Osteocyte (in vitro differentiated cells): ENCODE measurements at places on chromosomes 7 and 10. TPM values are rescaled to one million over a fixed set of nuclear protein-coding genes. Genes with fewer than 3 reads are reported as not detected.

GRCh38 chr7:44631458-44632115 lies 25.2 kb downstream of the OGDH start:
- no peaks in the 10 kb centered on the region for H3K27me3 ChIP-seq
- H3K27ac ChIP-seq, result peak overlapping the region; percentile 90
- no peak for DNase-seq
- H3K36me3 ChIP-seq, result peaks cover 8% of the 10 kb centered on the region
- H3K4me1 ChIP-seq, result peaks cover 47% of the 10 kb centered on the region

GRCh38 chr10:80687476-80687789 lies 149.7 kb downstream of the SH2D4B start:
- H3K27me3 ChIP-seq, result peaks cover 9% of the 10 kb centered on the region
- peak; percentile 10 for DNase-seq
- H3K27ac ChIP-seq, result no peak overlapping the region
- H3K36me3 ChIP-seq, result no peaks in the 10 kb centered on the region

DNA sequence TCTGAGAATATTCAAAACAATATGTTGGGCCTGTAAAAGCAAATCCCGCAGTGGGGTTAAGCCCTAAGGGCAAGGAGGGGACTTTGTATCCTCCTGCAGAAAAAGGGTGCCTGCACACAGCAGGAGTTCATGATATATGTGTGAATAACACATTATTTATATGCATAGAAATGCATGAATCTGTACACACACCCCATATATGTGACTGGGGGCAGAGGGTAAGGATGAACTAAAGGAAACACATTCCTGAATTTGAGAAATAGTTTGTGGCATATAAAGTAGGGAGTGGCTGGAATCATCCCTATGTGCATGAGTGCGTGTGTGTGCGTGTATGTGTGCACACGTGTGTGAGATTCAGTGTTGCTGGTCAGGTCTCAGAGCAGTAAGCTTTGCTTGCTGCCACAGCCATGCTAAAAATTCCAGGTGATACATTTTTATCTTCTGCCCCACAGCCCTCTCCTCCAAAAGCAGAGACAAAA lies 18.9 kb downstream of the ENO4 start:
- H3K4me1 ChIP-seq, result no peaks in the 10 kb centered on the region
- DNase-seq, result no peak
- H3K4me3 ChIP-seq, result no peak overlapping the region

DNA sequence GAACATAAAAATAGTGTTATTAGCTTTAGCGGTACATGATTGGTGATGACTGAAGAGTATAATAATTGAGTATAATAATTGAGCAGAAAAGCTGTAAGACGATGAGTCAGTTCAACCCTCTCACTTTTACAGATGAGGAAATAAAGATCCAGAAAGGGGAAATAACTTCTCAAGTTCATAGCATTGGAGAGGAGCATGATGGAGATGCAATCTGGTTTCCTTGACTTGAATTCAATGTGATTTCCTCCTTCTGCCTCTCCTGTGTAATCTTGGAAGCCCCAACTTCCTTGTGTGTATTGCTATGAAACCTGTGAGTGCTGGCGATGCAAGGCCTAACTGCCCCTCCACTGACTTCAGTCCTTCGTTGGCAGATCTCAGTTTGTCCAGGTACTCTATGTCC lies 265.1 kb downstream of the LRMDA start:
- peaks cover 23% of the 10 kb centered on the region for H3K27me3 ChIP-seq

The EMX2 gene
- total RNA-seq, result 3.0 TPM in 2 replicates

- no peak overlapping the region for H3K27ac ChIP-seq
- no peak overlapping the region for H3K4me3 ChIP-seq
- peaks cover 3% of the 10 kb centered on the region for H3K36me3 ChIP-seq
These were observed 780 bp downstream of the CYP3A5 start for GRCh38 chr7:99679032-99679399.

DNA sequence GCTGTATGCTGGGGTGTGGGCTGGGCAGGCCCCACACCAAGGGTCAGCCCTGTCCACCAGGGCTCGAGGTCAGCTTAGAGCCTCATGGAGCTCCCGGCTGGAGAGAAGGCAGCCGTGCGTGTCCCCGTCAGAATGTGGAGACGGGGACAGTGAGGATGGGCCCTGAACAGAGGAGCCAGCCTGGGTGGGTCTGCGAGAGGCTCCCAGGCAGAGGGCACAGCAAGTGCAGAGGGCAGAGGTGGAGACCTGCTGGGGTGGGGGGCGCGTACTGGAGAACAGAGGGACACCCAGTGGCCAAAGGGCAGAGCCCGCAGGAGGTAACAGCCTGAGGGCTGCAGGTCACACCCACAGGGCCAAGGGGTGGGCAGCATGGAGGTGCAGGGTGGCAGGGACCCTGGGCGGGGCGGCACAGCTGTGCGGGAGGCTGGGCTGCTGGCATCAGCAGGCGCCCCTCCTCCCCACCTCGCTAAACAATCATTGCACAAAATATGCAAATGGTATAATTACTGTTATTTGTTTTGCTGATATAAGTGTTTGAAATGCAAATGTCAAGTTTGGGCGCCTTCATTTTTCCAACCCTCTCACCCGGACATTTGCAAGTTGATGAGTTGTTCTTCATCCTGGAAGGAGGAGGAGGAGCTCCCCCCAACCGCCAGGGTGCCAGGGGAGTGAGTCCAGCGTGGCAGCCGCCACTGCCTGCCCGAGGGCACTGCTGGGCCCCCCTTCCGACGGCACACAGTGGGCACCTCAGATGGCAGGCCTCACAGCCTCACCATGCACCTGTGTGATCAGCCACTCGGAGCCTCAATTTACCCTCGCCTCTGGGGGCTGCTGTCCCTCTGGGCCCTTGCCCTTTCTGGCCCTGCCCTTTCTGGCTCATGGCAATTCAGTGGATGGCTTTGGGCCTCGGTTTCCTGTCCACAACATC lies 35.0 kb downstream of the ELFN1 start:
- no peaks in the 10 kb centered on the region for H3K27me3 ChIP-seq
- no peak overlapping the region for H3K4me3 ChIP-seq
- peaks cover 2% of the 10 kb centered on the region for H3K36me3 ChIP-seq
- DNase-seq, result no peak
- no peaks in the 10 kb centered on the region for H3K4me1 ChIP-seq

The GARIN1A gene
- 3.9 TPM in 2 replicates for total RNA-seq

DNA sequence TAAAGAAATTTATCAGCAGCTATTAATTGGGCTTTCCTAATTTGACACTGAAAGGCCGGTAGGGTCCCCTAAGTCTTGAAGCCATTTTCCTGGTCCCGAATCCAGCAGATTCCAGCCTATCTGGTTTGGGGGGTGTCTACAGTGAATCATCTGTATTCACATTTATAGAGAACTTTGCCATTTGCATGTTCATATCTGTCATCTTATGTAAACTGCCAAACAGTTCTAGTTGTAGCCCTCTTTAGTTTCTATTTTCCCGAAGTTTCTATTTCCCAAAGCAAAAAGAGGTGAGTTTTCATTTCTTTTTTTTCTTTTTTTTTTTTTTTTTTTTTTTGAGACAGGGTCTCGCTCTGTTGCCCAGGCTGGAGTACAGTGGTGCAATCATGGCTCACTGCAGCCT lies 47.6 kb downstream of the PAPSS2 start:
- peaks cover 2% of the 10 kb centered on the region for H3K36me3 ChIP-seq
- DNase-seq, result no peak
- H3K4me1 ChIP-seq, result no peaks in the 10 kb centered on the region
- H3K27me3 ChIP-seq, result no peaks in the 10 kb centered on the region
- H3K27ac ChIP-seq, result no peak overlapping the region

- peaks cover 23% of the 10 kb centered on the region for H3K27me3 ChIP-seq
- DNase-seq, result no peak
- no peaks in the 10 kb centered on the region for H3K36me3 ChIP-seq
- H3K4me1 ChIP-seq, result peaks cover 2% of the 10 kb centered on the region
- H3K27ac ChIP-seq, result no peak overlapping the region
These were observed 64.0 kb downstream of the CACNB2 start for GRCh38 chr10:18204039-18204835.

GRCh38 chr7:98943336-98943735 lies 65.0 kb downstream of the TRRAP start:
- no peak for DNase-seq
- H3K27ac ChIP-seq, result no peak overlapping the region
- H3K4me3 ChIP-seq, result no peak overlapping the region
- H3K4me1 ChIP-seq, result no peaks in the 10 kb centered on the region

GRCh38 chr7:20151708-20152456 lies 65.3 kb downstream of the MACC1 start:
- no peak for DNase-seq
- no peak overlapping the region for H3K27ac ChIP-seq
- no peak overlapping the region for H3K4me3 ChIP-seq

The ODAD2 gene
- 2.8 and 4.3 TPM in 2 replicates for total RNA-seq

- peaks cover 38% of the 10 kb centered on the region for H3K4me1 ChIP-seq
- H3K27ac ChIP-seq, result peak overlapping the region; percentile 88
- peak overlapping the region; percentile 83 for H3K4me3 ChIP-seq
- no peaks in the 10 kb centered on the region for H3K36me3 ChIP-seq
These were observed 1.2 kb upstream of the GDI2 start for GRCh38 chr10:5814110-5815107.

The SPDYE1 gene
- total RNA-seq, result not detected in 2 replicates

GRCh38 chr7:98168181-98168903 lies 42.9 kb upstream of the BHLHA15 start:
- no peak overlapping the region for H3K4me3 ChIP-seq
- DNase-seq, result no peak
- H3K27me3 ChIP-seq, result no peaks in the 10 kb centered on the region
- H3K4me1 ChIP-seq, result peaks cover 1% of the 10 kb centered on the region
- H3K27ac ChIP-seq, result no peak overlapping the region
- peaks cover 6% of the 10 kb centered on the region for H3K36me3 ChIP-seq

The HGF gene
- 13.9 and 16.0 TPM in 2 replicates for total RNA-seq

DNA sequence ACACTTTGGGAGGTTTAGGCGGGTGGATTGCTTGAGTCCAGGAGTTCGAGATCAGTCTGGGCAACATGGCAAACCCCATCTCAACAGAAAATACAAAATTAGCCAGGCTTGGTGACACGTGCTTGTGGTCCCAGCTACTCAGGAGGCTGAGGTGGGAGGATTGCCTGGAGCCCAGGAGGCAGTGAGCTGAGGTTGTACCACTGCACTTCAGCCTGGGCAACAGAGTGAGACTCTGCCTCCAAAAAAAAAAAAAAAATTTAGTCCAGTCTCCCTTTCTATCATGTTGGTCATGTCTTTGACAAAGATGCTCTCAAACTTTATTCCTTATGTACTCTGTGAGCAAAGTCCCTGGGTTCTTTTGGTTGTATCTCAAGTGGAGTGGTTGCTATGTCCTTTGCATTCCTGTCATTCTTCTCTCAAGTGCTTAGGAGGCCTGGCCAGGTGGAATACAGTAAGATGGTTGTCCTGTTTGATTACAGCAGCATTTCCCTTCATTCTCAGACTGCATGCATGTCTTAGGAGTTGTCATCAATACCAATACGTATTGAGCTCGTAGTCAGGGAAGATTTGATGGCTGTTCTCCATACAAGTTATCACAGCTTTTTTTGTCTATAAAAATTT lies 85.7 kb downstream of the MMRN2 start:
- H3K27ac ChIP-seq, result no peak overlapping the region
- no peak for DNase-seq
- H3K36me3 ChIP-seq, result peaks cover 11% of the 10 kb centered on the region
- H3K27me3 ChIP-seq, result no peaks in the 10 kb centered on the region

- DNase-seq, result no peak
- H3K36me3 ChIP-seq, result no peaks in the 10 kb centered on the region
- H3K27ac ChIP-seq, result no peak overlapping the region
- H3K4me1 ChIP-seq, result no peaks in the 10 kb centered on the region
- H3K27me3 ChIP-seq, result peaks cover 31% of the 10 kb centered on the region
These were observed 38.8 kb downstream of the CCNJ start for GRCh38 chr10:96082153-96082552.

DNA sequence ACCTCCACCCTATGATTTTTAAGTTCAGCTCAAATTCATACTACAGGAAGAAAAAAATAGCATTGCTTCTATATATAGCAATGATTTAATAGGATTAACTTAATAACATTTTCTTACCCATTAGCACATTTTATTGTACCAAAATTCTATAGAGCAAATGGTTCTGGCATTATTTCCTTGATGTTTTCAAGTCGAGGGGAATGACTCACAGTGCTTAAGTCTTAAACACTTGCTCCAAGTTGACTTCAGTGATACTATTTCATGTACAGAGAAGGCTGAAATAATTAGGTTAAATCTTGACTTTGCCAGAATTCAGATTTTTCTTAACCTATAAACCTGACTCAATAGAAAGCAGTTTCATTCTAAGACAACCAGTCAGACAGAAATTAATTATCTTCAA lies 1133.8 kb downstream of the SORCS3 start:
- no peaks in the 10 kb centered on the region for H3K36me3 ChIP-seq
- DNase-seq, result no peak
- no peaks in the 10 kb centered on the region for H3K4me1 ChIP-seq
- no peaks in the 10 kb centered on the region for H3K27me3 ChIP-seq
- no peak overlapping the region for H3K27ac ChIP-seq
- H3K4me3 ChIP-seq, result no peak overlapping the region

The STAG3 gene
- total RNA-seq, result 1.0 and 1.5 TPM in 2 replicates

DNA sequence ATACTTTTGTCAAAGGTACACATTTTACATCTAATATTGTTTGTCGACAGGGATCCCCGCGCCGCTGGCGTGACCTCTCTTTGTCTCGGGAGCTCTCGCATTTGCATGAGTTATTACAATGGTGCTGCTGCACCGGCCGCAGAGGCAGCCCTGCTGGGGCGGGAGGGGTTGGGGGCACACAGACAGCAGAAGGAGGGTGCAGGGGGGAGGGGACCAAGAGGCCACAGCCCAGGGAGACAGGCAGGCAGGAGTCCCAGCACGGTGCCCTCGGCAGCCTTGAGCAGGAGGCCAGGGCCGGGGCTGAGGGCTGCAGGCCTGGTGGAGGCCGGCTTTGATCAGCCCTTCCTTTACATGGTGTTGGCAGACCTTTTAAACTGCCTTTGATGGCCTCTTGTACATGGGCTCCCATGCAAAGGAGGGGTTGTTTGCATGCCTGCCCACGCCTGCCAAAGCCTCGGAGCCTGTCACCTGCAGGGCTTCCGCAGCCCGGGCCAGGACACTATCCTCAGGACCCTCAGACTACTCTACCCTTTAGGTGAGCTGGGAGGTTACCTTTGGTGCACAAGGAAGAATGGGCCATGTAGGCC lies 95.5 kb downstream of the EBF3 start:
- H3K27me3 ChIP-seq, result no peaks in the 10 kb centered on the region
- no peaks in the 10 kb centered on the region for H3K36me3 ChIP-seq
- H3K27ac ChIP-seq, result no peak overlapping the region
- no peak for DNase-seq

DNA sequence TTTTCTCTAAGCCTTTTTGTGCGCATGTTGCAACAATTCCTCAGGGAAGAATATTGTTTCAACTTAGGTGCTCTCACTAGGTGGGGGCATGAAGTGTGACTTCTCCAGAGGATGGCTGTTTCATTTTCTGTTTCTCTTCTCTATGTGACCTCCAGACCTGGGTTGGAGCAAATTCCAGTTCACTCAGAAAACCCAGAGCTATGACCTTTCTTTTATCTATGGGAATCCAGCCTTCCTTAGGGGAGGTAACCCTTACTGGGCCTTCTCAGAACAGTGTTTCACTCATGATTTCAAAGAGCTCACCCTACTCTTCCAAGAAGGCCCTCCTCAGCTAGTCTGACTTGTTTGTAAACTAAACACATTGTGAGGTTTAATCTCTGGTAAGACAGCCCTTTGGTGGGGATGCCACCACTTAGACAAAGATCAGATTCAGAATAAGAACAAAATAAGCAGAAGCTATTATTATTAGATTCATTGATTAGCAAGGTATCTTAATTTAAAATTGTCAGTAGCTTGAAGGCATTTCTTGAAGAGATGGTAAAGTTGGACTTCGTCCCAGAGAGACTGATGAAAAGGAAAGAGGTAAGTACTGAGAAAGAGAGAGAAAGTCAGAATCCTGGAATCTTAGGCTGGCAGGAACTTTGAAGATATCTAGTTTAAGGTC lies 16.6 kb upstream of the TAS2R60 start:
- no peak overlapping the region for H3K4me3 ChIP-seq
- H3K27me3 ChIP-seq, result no peaks in the 10 kb centered on the region
- no peak overlapping the region for H3K27ac ChIP-seq
- no peak for DNase-seq
- peaks cover 4% of the 10 kb centered on the region for H3K4me1 ChIP-seq
- H3K36me3 ChIP-seq, result no peaks in the 10 kb centered on the region
